ENCODE measurements at places on chromosomes 1 and 21.
A peak's percentile ranks its signal among the peaks of the same experiment; 100 is the strongest.

DNA sequence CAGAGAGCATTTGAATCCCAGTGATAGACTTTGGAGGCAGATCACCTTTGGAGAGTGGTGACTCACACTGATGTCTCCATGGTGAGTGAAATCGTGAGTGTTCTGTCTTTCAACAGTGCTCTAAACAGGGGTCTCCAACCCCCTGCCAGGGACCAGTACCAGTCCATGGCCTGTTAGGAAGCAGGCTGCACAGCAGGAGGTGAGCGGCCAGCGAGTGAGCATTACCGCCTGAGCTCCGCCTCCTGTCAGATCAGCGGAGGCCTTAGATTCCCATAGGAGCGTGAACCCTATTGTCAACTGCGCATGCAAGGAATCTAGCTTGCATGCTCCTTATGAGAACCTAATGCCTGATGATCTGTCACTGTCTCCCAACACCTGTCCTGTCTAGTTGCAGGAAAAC is 61.8 kb upstream of the B3GALNT2 start:
- DNase-seq = no peak

- no peak for DNase-seq
These were observed 1579.9 kb downstream of the MRPL39 start for GRCh38 chr21:24027396-24027795.

- DNase-seq = no peak
These were observed 16.1 kb downstream of the LAMC1 start for GRCh38 chr1:183039330-183039729.

DNA sequence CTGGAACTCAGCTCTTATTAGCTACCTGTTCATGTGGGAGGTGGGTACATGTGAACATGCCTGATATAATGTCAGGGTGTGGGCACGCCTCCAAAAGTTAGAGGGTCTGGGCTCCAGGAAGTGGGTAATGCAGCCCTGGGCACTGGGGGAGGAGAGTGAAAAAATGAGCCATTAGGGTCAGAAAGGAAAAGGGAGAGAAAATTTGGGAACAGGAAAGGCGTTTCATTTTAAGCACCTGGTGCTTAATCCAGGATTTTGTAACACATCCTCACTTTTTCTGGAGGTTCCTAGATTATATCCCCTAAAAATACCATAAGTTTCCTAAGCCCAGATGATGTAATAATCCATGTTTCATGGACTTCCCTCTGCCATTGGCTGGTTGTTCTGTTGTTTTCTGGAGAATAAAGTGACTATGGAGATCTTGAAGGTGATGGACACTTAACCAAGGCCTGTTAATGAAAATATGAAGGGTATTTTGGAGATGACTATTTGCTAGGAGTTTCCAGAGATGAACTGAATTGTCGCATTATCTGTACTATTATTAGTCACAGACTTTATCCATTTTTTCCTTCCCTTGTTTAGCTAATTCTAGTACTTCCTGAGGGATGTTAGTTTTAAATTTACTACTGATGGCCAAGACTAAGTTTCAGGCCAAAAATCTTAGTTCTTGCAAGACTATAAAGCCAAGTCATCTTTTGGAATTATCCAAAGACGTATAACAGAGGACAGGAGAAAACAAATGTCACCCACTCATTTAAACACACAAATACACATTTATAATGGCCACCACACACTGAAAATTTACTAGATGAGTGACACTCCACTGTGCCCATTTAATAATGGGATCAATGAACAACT is 24.4 kb upstream of the TARBP1 start:
- no peak for DNase-seq

GRCh38 chr21:16180614-16181013 is 450.8 kb downstream of the USP25 start:
- no peak for DNase-seq

GRCh38 chr1:46667782-46668760 is at the start of gene ATPAF1:
Gene ATPAF1, minus strand, starts transcription at chr1:46668364. Its CDS starts 42 bp downstream, at chr1:46668322.
- DNase-seq = peak; percentile 82

- no peak for DNase-seq
These were observed 868.0 kb downstream of the USP25 start for GRCh38 chr21:16597753-16598152.

DNA sequence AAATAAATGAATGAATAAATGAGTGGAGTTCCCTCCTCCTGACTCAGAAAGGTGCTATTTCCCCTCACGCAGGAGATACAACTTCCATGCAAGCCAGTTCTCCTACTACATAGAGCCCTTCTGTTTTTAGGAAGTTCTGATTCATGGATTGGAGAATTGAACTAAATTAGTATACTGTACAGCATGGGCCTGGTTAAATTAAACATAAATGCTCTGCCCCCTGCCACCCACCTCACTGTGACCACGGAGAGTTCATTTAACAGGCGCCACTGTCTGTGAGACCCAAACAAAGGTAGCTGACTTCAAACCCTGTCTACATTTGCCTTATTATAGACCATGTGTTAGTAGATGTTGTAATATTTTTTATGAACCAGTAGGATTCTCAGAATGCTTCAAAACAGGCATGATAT is 9.1 kb upstream of the IRF2BP2 start:
- no peak for DNase-seq

GRCh38 chr1:183908079-183908478 is 103.2 kb downstream of the RGL1 start:
- DNase-seq = no peak

DNA sequence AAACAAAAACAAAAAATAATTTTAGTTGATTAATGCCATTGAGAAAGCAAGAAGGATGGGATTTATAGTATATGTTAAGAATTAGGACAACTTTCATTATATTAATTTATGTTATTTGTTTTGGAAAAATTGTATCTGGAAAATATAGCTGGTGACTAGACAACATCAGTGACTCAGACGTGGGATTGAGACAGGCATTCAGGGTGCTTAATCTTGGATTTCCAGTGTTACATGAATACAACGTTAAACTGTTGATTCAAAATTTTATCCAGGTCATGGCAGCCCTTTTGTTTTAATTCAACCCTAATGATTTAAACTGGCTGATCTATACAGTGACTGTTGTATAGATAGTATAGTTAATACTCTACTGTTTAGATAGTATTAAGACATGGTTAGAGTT is 827.1 kb upstream of the B3GALT2 start:
- DNase-seq = no peak

DNA sequence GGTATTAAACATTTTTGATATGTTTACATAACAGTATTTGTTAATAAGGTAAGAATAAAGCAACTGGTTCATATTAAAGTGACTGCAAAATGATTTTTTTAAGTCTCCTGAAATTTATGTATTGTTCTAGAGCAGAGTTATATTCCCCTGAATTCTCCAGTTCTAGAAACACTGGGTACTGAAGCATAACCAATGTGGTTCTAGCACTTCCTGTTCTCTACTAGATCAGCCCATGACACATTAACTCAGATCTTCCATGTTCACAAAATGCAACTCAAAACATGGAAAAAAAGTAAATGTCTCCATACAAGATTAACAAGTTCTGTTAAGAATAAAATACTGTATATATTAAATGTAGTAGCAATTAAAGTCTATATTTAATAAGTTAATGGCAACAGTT is 3.9 kb downstream of the NEGR1 start:
- DNase-seq = no peak

DNA sequence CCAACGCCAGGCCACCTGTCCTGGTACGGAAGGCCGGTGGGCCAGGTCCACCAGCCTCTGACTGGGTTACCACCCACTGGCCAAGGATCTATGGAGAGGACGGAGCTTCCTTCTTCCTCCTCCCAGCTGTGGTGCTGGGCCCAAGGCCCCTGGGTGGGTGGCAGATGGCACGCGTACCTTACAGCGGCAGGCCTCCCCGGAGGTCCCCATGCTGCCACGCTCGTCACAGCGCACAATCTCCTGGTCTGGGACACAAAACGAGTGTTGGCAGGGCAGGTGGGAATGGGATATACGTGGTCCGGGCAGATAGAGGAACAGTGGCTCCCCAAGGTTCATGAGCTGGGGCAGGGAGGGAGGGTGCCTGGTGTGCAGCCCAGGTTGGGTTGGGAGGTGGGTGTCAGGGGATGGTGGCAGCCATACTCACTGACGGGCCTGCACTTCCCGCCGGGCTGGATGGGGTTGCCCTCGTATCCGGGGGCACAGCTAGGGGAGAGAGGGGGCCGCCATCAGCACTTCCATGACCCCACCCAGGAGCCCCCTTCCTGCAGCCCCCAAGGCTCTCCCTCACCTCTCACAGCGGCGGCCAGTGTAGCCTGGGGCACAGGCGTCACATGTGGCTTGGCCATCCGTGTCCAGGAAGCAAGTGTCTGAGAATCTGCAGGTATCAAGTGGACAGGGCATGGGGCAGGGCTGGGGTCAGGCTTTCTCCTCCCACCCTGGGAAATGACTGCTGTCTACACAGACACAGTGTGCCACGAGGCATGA is 58.9 kb downstream of the HSPG2 start:
- DNase-seq = no peak

- no peak for DNase-seq
These were observed 335.9 kb upstream of the DPYD start for GRCh38 chr1:98256700-98257099.

DNA sequence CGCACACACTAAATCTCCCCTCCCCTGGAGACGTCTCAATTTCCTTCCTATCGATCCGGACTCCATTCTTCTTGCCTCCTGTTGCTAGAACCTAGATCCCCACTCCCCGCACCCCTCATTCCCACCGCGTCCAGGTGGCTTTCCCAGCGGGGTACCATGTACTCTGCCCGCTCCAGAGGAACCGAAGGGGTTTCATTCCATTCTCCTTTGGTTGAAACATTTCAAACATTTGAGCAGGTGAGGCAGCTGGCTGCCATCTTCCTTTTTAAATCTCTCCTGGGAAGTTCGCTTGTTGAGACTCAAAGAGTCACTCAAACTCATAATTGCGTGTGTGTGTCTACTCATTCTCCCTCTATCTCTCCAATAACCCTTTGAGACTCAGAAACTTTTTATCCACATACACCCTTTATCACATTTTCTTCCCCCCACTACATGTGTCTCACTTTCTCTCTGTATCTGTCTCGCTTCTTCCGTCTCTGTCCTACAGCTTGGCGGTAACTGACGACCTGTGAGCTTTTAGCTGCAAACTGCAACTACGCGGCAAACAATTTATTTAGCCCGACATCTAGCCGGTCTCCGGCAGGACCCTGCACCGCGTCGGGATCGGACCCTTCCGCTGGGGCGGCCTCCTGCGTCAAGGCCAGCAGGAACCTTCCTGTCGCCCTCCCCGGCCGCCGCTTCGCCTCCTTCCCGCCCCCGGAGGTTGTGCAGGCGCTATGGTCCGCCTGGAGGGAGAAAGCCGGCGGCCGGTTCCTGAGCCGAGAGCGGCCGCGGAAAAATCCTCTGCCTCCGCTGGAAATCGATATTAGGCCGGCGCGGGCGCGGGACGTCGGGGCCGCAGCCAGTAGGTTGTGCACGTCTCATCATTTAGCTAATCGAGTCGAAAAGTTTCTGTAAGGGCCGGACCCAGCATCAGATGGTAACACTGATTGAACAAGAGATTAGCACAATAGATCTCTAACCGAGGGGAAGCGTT is 3.0 kb upstream of the FOXD3 start:
- peak; percentile 74 for DNase-seq
